Lower leg skin (tissue), 4 donors: ENCODE measurements at places on chromosomes 2 and 18. TPM values are rescaled to one million over a fixed set of nuclear protein-coding genes. Genes with fewer than 3 reads are reported as not detected.

FOXD4L1 gene
- total RNA-seq, result not detected

IRS1 gene
- total RNA-seq, result 27.3 TPM

LYPD6 gene
- 1.1 TPM for total RNA-seq

BIN1 gene
- total RNA-seq, result 18.2 TPM

CCT4 gene
- total RNA-seq, result 69.5 TPM

DSG4 gene
- total RNA-seq, result 4.5 TPM

OTOS gene
- total RNA-seq, result not detected

IL36B gene
- 5.6 TPM for total RNA-seq

ZNF521 gene
- 8.9 TPM for total RNA-seq

OBSL1 gene
- total RNA-seq, result 35.5 TPM

KCTD1 gene
- total RNA-seq, result 62.0 TPM

SLC5A7 gene
- total RNA-seq, result not detected

DNA sequence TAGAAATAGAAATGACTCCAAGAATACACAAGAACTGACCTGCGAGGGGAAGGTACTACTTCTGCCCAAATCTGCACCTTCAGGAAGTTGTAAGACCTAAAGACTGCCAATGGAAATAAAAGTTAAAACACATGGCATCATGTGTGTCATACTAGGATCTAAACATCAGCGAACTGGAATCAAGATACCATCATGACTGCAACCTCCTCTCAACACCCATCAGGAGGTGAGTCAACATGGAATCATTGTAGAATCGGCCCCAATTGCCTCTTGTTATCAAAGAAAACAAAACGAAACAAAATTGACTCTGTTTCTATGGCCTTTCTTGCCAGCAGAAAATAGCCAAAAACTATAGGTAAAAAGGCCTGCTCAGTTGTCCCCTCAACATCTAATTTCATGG is 15.1 kb downstream of the RDH14 start:
- DNase-seq, result no peak

GRCh38 chr18:22015156-22015555 is 154.2 kb upstream of the GATA6 start:
- DNase-seq, result no peak

- DNase-seq, result no peak
These were observed 859.2 kb downstream of the CNTNAP5 start for GRCh38 chr2:124884315-124884714.

- no peak for DNase-seq
These were observed 519 bp downstream of the TEX261 start for GRCh38 chr2:70994009-70994698.

GRCh38 chr2:172806493-172806892 is 70.8 kb downstream of the RAPGEF4 start:
- no peak for DNase-seq

DNA sequence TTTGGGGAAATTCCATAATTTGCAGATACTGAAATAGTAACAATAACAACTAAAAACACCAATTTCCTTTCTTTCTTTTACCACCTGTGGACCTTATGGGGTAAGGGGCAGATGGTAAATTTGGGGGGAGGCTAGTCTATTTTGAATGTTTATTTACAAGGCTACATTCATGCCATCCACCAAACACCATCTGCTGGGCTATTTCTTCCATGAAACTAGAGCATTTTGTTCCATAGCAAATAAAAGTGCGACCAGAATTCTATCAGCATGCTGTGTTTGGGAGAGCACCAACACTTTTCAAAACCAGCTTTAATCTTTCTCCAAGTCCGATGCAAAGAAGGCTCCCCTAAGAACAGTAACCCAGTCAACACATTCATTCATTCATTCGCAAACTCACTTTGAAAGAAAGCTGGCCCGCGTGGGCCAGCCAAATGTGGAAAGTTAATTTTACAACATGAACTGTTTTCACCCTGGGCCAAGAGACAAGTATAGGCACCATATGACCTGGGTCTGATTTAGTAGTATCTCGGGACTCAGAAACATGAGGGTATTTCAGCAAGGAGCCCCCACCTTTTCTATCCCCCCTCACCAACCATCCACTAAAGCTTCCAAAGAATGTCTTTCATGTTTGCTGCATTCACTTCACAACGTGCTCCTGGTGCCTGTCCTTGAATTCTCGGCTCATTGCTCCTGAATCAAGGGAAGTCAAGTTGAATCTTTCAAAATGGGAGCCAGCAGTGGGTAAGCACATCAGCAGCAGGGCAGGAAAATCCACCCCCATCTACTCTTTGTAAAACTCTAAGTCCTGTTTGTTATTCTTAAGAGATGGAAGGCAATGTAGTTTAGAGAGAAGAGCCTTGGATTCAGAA is 210.6 kb downstream of the C1D start:
- DNase-seq, result no peak

- no peak for DNase-seq
These were observed 33.6 kb upstream of the ATP6V1B1 start for GRCh38 chr2:70902067-70902442.

GRCh38 chr18:75140296-75140695 is 68.6 kb downstream of the PTGR3 start:
- no peak for DNase-seq

DNA sequence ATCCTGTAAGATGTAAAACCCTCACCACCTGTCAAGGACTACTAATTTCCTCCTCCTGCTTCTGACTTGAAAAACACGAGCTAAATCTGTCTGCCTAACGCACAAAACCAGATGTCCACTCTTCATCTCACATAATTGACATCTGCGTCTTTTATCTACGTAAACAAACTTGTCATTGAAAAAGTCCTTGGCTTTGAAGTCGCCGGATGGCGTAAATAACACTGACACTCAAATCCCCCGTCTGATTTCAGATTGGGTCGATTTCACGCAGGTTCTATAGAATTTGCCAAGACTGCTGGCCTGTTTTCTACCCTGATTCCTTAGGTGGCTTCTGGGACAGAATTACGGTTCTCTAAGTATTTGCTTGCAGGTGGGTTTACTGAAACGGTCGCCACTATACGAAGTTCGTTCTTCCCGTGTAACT is 539 bp upstream of the MOB4 start:
- DNase-seq, result no peak

DNA sequence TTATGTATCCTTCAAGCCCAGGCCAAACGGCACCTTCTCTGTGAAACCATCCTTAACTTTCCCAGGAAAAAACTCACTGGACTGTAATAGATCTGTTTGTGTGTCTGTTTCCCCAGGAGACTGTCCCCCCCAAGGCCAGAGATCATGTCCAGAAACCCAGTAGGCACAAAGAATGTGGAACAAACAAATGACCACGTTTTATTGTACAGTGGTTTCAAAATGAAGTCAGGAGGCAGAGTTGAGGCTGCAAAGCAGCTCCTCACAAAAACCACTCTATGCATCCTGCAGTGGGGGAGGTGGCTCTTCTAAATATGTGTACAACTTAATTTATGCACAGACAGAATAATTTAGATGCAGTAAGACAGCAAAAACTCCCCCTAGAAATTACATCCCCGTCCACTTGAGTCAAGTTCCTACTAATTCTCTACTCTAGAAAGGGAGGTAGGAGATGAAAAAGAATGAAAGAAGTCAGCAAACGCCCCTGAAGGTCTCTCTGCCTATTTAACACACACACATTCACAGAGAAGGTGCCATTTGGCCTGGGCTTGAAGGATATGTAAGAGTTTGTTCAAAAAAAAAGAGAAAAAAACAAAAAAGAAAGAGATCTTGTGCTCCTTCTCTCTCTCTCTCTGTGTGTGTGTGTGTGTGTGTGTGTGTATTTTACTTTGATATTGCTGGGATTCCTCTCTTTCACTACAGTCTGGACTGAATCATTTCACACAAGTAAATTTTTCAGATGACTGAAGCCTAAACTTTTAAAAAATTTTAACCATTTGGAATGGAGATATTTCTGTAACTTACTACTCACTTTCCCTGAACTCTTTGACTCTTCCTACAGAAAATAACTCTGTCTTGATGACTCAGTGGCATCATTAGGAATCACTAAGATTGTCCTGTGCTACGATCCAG is 19.5 kb downstream of the BCL2 start:
- DNase-seq, result no peak

DNA sequence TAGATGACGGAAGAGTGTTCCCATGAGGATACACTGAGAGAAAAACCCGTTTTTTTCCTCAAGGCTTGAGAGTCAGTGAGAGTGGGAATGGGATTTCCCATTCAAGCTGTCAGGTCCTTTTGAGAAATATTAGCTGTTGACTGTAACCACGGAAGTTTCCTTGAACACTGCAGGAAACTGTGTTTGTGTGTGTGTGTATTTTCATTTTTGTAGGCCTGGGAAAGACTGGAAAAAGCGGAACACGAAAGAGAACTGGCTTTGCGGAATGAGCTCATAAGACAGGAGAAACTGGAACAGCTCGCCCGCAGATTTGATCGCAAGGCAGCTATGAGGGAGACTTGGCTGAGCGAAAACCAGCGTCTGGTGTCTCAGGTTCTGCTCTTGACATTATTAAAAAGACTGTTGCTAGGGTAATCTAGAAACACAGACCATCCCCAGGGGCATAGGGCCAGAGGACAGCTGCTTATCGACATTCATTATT is 98.8 kb upstream of the EML6 start:
- no peak for DNase-seq

- DNase-seq, result no peak
These were observed 53.8 kb downstream of the SMCHD1 start for GRCh38 chr18:2709316-2709715.

DNA sequence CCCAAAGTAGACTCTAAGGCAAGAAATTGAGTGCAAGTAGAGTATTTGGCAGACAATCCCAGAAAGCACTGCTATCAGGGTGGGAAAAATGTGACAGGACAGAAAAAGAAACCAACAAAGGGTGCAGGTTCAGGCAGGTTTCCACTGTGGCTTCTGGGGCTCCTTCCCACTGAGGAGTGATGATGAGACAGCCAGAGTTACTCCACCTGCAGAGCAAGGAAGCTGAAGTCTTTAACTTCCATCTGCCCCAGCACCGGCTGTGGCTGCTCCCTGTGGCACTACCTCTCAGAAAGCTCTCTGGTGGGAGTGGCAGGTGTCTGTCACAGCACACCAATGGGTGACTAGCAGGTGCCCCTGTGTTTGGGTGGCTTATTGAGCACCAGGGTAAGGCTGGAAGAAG is 37.6 kb upstream of the ACKR3 start:
- no peak for DNase-seq

DNA sequence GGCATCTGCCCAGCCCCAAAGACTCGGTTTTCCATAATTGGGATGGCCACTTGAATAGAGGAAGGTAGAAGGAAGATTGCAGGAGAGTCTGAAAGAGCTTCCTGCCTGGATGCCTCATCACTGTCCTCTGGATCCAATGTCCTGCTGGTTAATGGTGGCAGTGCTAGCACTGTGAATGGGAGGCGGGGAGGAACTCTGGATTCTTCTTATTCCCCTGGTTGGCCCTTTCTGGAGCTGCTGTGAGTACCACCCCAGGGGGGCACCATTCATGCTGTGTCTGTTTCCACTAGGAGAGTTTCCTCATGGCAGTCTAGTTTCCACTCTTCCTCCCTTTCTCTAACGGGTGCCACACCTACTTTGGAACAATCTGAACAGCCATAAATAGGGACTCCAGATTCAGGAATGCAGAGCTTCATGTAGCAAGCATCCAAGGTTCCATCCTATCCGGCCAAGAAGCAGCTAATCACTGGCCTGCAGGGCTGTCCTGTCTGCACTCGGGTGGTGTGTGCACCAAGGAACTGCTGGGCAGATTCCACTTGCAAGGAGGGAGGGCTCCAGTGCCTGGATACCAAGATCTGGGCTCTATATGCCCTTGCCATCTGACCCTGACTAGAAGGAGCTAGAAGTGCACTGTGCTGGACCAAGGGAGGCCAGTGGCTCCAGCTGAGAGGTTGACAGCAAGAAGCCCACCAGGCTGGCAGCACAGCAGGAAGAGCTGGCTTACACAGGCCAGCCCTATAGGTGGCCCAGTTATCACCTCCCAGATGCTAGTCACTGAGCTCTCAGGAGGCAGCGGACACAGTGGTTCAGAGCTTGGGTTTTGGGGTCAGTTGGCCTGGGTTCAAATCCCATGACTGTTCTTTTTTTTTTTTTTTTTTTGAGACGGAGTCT is 4.6 kb upstream of the ATOH8 start:
- DNase-seq, result no peak

GRCh38 chr2:42743659-42743990 is 20.3 kb downstream of the OXER1 start:
- no peak for DNase-seq

- no peak for DNase-seq
These were observed 2.9 kb downstream of the CYP26B1 start for GRCh38 chr2:72144632-72145288.

- DNase-seq, result no peak
These were observed 46.7 kb downstream of the EML6 start for GRCh38 chr2:54770211-54770610.

GRCh38 chr2:66426244-66427111 is 8.4 kb upstream of the MEIS1 start:
- DNase-seq, result no peak

GRCh38 chr2:215015421-215015820 is 123.0 kb downstream of the ABCA12 start:
- DNase-seq, result no peak

DNA sequence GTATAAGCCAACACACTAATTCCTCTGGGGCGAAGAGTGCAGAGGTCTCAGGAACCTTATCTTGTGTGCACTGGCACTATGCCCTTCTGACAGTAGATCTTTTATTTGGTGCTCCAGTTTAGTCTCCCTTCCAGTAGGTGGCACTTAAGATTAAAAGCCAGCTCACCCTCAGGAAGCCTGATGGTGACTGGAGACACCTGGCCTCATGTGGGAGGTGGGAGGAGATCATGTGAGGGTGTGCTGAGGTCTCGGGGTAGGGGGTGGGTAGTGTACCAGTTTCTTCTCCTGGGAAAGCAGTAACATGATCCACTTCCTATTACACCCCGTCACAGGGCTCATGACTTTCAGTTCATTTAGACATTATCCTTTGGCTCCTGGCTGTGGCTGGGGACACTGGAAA is 654.9 kb downstream of the ADCYAP1 start:
- DNase-seq, result no peak

DNA sequence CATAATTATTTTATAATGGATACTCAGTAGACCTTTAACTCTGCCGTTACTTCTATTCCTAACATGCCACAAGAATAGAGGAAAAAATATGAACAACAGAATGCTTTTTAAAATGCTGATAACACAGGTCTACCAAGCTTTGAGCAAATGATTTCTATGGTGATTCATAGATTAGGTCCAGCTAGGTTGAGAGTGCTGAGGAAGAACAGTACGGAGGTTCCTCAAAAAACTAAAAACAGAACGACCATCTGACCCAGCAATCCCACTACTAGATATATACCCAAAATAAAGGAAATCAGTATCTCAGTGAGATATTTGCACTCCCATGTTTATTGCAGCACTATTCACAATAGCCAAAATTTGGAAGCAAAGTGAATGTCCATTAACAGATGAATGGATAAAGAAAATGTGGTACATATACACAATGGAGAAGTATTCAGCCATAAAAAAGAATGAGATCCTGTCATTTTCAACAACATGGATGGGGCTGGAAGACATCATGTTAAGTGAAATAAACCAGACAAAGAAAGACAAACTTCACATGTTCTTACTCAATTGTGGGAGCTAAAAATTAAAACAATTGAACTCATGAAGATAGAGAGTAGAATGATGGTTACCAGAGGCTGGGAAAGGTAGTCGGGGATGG is 111.6 kb upstream of the SERTAD2 start:
- no peak for DNase-seq
